ENCODE measurements at places on chromosomes 12 and 14. TPM values are rescaled to one million over a fixed set of nuclear protein-coding genes. Genes with fewer than 3 reads are reported as not detected.

- H3K4me1 ChIP-seq: no peaks in the 10 kb centered on the region
- H3K27me3 ChIP-seq: no peaks in the 10 kb centered on the region
- no peak overlapping the region for H3K27ac ChIP-seq
- H3K4me3 ChIP-seq: no peak overlapping the region
- H3K36me3 ChIP-seq: no peaks in the 10 kb centered on the region
These were observed 129.9 kb upstream of the PDZRN4 start for GRCh38 chr12:41058266-41058665.

GRCh38 chr12:103794309-103795213 is 46.5 kb downstream of the NT5DC3 start:
- H3K27me3 ChIP-seq: no peaks in the 10 kb centered on the region
- no peak for DNase-seq
- no peak overlapping the region for H3K4me3 ChIP-seq
- peaks cover 11% of the 10 kb centered on the region for H3K36me3 ChIP-seq
- peaks cover 8% of the 10 kb centered on the region for H3K4me1 ChIP-seq
- H3K27ac ChIP-seq: no peak overlapping the region

The LRFN5 gene
- not detected for total RNA-seq

- DNase-seq: peak; percentile 41
- H3K4me1 ChIP-seq: peaks cover 7% of the 10 kb centered on the region
- H3K27me3 ChIP-seq: peaks cover 22% of the 10 kb centered on the region
- peak overlapping the region; percentile 30 for H3K27ac ChIP-seq
- H3K4me3 ChIP-seq: peak overlapping the region; percentile 84
- no peaks in the 10 kb centered on the region for H3K36me3 ChIP-seq
These were observed 82.0 kb upstream of the HMGA2 start for GRCh38 chr12:65742018-65743010.

The A2M gene
- 2.7 TPM for total RNA-seq

The RNASE7 gene
- total RNA-seq: not detected

GRCh38 chr14:96894966-96895365 is 97.8 kb downstream of the VRK1 start:
- H3K27ac ChIP-seq: no peak overlapping the region
- H3K4me1 ChIP-seq: peaks cover 4% of the 10 kb centered on the region
- H3K27me3 ChIP-seq: no peaks in the 10 kb centered on the region
- peaks cover 5% of the 10 kb centered on the region for H3K36me3 ChIP-seq
- H3K4me3 ChIP-seq: no peak overlapping the region
